ENCODE measurements at places on chromosomes 6 and 20. TPM values are rescaled to one million over a fixed set of nuclear protein-coding genes. Genes with fewer than 3 reads are reported as not detected.

GRCh38 chr20:23705895-23706294 is 17.1 kb upstream of the CST4 start:
- no peaks in the 10 kb centered on the region for H3K27me3 ChIP-seq
- H3K36me3 ChIP-seq, result no peaks in the 10 kb centered on the region
- no peak for DNase-seq
- H3K4me1 ChIP-seq, result no peaks in the 10 kb centered on the region
- H3K27ac ChIP-seq, result no peak overlapping the region

The HTR1B gene
- 1.5 TPM for total RNA-seq

The NINL gene
- 3.0 TPM for total RNA-seq

DNA sequence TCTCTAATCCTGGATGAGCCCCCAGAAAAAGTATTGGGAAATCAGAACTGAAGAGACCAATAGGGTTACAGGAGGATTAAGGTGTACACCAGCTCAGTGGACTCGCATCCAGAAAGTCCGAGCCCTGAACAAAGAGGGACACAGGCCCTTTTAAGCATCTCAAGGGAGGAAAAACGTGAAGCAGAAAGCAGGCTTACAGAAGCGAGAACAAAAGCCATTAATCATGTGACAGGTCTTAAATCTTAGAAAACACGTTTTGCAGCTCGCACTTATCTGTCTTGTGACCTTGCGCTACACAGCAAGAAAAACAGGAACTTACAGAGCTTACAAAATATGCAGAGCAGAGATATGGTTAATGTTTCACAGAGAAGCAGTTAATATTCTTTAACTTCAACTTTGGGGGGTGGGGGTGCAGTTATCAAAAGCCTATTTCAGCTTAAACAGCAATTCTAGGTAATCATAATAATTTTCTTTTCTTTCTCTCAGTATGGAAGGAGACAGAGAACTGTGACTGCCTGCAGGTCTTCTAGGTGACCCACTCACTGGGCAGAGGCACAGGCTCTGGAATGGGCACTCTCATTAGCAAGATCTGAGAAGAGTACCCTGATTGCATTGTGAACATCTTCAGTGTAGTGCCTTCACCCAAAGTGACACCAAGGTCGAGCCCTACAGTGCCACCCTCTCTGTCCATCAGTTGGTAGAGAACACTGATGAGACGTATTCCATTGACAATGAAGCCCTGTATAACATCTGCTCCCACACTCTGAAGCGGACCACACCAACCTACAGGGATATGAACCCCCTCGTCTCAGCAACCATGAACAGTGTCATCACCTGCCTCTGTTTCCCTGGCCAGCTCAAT is 65.0 kb upstream of the MOCS1 start:
- H3K27ac ChIP-seq, result no peak overlapping the region
- DNase-seq, result peak; percentile 19
- no peak overlapping the region for H3K4me3 ChIP-seq
- H3K27me3 ChIP-seq, result no peaks in the 10 kb centered on the region
- peaks cover 5% of the 10 kb centered on the region for H3K4me1 ChIP-seq
- no peaks in the 10 kb centered on the region for H3K36me3 ChIP-seq

- no peak overlapping the region for H3K27ac ChIP-seq
- no peaks in the 10 kb centered on the region for H3K36me3 ChIP-seq
- no peaks in the 10 kb centered on the region for H3K4me1 ChIP-seq
- no peak overlapping the region for H3K4me3 ChIP-seq
These were observed 197.8 kb downstream of the HAO1 start for GRCh38 chr20:7742479-7742878.

GRCh38 chr20:5001174-5002076 is at the start of gene SLC23A2:
Gene SLC23A2 (minus strand): TSS chr20:5001510. CDS start chr20:4932562, 68,948 bp downstream.
- peaks cover 13% of the 10 kb centered on the region for H3K4me1 ChIP-seq
- H3K36me3 ChIP-seq, result no peaks in the 10 kb centered on the region
- H3K27me3 ChIP-seq, result no peaks in the 10 kb centered on the region
- peak within 1 kb of the TSS; percentile 88 for H3K4me3 ChIP-seq

GRCh38 chr6:35931120-35931561 is 10.2 kb upstream of the SRPK1 start:
- H3K36me3 ChIP-seq, result no peaks in the 10 kb centered on the region
- H3K4me3 ChIP-seq, result no peak overlapping the region
- H3K27me3 ChIP-seq, result no peaks in the 10 kb centered on the region
- no peak for DNase-seq
